Renal cortical epithelial cell (primary cell): ENCODE measurements at places on chromosomes 6 and 20. TPM values are rescaled to one million over a fixed set of nuclear protein-coding genes. Genes with fewer than 3 reads are reported as not detected.

DNA sequence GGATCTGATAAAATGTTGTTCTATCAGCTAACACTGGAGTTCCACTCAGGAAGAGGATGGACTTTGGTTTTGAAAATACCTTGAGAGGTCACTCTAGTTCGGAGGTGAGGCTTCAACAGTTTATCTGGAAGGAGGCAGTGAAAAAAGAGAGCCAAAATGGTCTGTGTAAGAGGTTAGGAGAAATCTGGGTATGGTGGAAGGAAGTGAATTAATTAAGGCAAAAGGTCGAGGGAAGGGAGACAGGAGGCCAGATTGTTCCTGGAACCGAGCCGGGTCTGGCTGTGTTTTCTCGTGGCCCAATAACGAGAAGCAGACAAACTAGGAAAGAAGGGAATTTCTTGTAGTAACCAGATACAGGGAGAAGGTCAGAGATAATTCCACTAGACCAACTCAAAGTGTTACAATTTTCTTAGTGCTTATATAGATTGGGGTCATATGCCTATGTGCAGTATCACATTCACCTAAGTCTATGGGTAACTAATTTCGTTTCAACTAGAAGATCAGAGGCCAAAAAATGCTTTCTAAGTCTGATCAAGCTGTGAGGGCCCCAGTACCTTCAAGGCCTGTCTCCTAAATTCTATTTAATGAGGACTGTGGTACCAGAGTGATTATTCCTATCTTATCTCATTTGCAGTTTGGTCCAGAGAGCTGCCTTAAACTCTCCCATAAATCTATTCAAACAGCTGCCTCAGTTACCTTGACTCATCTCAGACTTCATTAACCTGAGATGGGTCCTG is 96.0 kb upstream of the SNX9 start:
- DNase-seq = no peak

Gene SAMD10
- total RNA-seq = 1.4 and 5.4 TPM in 2 replicates

DNA sequence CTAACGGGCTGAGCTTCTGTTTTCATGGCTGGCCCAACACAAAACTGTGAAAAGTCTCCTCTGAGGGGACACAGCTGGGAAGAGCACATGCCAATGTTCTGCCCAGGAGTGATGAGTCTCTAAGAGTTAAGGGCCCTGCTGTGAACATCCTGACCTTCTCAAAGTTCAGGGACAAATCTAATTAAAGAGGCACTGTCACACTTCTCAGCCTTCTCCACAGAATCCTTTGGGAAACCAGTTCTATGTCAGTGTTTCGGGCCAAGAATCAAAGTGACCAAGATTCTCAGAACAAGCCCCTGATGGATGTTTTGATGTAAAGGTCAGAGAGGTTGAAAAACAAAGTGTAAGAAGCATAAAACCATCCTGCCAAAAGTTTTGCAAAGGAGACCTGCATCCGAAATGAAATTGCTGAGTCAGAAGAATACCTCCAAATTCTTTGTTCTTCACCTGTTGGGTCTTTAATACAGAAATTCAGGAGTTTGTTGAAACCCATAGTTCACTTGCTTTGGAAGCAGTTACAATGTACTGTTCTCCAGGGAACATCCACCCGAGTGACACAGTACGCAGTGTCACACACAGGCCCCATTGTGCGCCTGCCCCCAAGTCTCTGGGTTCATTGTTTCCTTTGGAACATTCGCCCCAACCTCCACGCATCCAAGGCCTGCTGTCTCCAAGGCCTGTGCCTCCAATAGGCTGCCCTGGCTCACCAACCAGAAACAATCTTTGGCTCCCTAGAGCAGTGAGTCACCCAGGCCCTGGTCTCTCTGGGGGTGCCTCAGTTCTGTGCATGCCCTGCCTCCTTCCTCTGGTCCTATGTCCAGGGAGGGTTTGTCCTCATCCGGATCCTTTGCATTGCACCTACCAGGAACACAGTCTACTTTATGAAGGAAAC is 65.5 kb upstream of the QKI start:
- no peak for DNase-seq

- DNase-seq = no peak
These were observed 28.6 kb upstream of the LAMP5 start for GRCh38 chr20:9485614-9486340.

- DNase-seq = no peak
These were observed 192.6 kb downstream of the NRN1 start for GRCh38 chr6:5814116-5814515.

GRCh38 chr6:99219788-99220187 is 129.7 kb downstream of the FAXC start:
- DNase-seq = peak; percentile 5

Gene ETV7
- 0.40 and 0.87 TPM in 2 replicates for total RNA-seq

- no peak for DNase-seq
These were observed 17.3 kb upstream of the MCUR1 start for GRCh38 chr6:13831615-13832014.
